ENCODE measurements at places on chromosomes 11 and 22. TPM values are rescaled to one million over a fixed set of nuclear protein-coding genes. Genes with fewer than 3 reads are reported as not detected.

SPDYC gene
- not detected for total RNA-seq

DNA sequence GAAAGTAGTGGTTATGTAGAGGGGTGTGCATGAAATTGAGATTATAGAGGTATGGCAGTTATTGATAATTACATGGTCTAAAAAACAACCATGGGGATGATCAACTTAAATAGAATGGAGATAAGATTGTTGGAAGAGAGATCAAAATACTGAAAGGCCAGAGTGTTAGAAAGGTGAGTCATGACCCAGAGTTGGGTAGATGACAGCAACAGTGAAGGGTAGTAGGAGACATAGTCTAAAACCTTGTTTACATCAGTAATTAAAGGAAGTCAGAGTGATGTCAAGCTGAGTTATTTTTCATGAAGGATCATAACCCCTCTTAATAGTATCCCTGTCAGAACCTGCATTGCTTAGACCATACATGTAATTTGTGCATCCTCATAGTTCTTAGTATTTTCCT lies 110.9 kb downstream of the ELP4 start:
- DNase-seq: no peak

DNA sequence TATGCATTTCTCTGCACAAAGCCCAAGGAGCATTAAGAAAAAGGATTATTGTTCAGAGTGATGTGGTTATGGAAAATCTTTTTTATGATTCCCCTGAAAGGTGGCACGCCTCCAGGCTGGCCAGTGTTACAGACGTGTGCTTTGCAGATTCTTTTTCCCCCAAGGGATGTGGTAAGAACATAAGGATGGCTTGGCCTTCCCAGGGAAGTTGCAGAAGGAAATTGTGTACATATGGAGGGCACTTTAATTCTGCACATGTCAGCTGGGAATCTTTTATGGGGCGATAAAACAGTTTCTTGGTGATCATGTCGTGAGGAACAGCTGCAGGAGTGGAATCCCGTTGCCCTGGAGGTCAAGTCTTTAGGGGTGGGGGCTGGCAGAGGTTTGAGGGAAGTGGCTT lies 9.7 kb downstream of the SMARCB1 start:
- no peak for DNase-seq

GRCh38 chr11:9719566-9720289 lies 55.9 kb downstream of the SWAP70 start:
- DNase-seq: no peak

DNA sequence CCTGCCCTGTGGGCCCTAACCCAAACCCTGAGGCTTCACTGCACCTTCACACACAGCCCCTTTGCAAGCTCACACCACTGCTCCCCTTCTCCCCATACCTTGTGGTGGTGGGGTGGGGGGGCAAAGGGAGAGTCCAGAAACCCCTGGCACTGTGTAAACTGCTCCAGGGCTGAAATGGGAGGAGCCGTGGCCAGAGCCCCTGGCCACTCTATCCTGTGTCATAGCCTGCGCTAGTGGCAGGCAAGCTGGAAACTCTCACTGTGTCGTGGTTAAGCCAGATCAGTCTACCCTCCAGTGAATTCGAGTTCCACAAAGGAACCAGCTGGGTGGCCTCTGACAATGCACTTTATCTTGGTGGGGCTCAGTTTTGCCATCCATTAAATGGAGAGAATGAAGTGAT lies 8.4 kb upstream of the SYT13 start:
- no peak for DNase-seq

- DNase-seq: no peak
Measured at GRCh38 chr11:102488208-102488607, 35.6 kb upstream of the TMEM123 start.

DNA sequence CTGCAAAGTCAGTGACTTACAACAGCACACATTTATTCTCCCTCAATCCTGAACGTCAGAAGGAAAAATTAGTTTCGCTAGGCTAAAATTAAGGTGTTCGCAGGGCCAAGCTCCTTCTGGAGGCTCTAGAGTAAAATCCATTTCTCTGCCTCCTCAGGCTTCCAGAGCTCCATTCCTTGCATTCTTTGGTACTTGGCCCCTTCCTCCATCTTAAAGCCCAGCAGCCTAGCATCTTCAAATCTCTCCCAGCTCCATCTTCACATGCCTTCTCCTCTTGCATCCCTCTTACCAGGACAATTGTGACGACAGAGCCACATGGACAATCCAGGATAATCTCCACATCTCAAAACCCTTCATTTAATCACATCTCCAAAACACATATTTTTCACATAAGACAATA lies 165.0 kb downstream of the GRIA4 start:
- no peak for DNase-seq

DNA sequence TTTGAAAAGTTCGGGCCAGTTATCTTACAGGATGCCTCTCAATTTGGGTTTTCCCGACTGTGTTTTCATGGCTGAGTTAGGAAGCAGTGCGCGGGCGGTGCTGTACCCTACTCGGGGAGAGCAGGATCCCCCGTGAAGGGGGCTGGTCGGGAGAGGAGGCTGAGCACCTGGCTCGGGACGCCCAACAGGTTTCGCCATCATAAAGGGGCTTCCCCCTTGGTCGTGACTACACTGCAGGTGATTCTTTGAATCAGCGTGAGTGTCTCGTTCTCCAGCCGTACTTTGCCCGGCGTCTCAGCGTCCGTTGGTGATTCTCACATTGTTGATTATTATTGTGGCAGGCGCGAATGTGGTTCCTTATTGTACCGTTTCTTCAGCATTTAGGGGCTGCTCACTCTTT lies 46.6 kb downstream of the ST14 start:
- no peak for DNase-seq

DNA sequence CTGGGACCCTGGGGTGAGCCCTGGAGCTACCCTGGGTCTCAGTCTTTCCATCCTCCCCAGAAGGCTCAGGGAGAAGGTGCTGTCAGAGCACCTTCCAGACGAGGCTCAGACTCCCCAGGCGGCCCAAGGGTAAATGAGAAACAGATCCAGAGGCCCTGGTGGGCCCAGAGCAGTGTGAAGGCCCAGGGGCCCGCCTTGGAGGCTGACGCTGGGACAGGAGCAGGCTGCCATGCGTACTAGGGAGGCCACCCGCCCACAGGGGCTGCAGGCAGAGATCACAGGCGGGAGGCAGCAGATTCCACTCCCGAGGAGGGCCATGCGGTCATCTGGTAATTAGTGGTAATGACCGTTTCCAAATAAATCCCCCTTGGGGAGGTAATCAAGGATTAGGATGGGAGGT lies 5.2 kb downstream of the WNT11 start:
- DNase-seq: no peak

DNA sequence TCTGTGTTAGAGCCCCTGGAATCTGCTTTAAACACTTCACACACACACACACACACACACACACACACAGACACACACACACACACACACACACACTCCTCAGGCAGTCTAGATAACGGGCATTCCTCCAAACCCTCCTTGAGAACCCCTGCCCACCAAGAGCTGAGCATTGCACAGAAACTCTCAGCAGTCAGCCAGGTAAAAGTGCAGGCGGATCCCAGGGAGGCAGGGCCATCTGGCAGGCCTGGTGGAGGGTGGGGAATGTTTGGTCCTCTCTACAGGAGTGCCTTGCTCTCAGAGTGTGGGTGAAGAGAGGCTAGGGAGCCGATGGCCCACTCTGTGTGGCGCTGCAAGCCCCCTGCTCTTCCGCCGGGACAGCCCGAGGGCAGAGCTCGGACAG lies 190.2 kb downstream of the BUD13 start:
- no peak for DNase-seq

DNA sequence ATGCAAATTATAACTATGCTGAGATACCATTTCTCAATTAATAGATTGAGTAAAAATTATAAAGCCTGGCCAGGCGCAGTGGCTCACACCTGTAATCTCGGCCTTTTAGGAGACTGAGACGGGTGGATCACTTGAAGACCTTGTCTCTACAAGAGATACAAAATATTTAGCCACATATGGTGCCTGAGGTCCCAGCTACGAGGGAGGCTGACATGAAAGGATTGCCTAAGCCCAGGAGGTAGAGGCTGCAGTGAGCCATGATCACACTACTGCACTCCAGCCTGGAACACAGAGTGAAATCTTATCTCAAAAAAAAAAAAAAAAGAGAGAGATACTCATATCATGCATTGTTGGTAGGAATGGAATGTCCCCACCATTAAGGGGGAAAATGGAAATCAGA lies 142.4 kb downstream of the RCN1 start:
- no peak for DNase-seq

DNA sequence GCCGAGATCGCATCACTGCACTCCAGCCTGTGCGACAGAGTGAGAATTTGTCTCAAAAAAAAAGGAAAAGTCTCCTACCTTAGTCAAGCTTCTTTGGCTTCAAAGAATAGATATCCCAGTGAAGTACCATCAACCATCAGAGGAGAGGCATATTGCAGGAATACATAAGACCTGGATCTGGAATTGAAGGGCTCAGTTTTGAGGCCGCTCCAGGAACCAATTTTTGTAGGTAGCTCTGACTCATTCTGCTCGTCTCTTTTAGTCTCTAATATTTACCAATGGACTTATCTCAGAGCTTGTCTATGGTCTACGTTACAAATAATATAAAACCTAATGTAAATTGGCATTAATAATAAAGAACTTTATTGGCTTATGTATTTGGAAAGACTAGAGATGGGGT lies 8.2 kb upstream of the CCDC15 start:
- DNase-seq: no peak

DNA sequence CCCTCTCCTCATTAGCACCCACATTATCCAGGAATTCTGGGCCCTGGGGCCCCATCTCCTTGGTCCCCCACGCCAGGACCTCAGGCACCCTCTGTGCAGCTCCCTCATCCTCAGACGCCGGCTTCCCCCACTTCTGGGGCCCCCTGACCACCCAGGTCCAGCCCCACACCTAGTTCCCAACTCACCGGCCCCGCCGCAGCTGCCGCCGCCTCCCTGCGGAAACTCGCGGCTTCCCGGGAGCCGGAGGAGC lies at the start of gene PCSK7:
PCSK7 (minus strand) TSS at position 232 of the 250 bp plus-strand sequence. CDS start 2,229 bp downstream, outside the sequence.
- peak; percentile 77 for DNase-seq

DNA sequence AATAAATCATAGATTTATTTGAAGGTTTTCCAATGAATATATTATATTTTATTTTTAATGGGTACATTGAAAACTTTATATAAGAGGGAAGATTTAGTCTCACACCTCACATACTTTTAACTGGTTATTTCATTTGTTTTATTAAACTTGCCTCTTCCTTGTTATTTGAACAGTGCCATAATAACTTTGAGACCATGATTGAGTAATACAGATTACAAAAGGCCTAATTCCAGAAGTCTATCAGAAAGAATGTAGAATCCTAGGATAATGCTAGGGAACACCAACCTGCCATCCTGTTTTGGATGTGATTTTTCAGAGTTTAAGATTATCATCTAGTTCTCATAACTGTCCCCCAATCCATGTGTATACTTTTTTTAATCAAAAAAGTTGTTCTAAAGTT lies 102.7 kb upstream of the BIRC3 start:
- DNase-seq: no peak

DNA sequence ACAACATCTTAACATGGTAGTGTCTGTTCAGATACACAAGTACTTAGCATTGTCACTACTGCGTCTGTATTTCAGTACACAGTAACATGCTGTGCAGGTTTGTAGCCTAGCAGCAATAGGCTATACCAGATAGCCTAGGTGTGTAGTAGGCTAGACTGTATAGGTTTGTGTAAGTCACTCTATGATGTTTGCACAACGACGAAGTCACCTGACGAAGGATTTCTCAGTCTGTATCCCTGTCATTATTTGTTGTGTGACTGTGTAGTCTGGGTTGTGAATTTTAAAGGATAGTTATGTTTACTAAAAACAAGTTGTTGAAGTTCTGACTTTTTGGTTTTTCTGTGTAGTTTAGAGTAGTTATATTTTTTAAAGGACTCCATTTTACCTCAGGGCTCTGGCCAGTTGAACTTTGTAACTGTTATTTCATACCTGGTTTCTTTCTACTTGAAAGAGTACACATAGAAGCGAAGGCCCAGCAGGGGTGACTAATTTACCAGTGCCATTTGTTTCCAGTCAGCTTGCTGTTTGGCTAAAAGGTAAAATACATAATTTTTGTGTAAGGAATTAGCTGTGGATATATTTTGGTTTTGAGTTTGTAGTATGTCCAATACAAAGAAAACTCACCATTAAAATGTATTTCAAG lies 72.3 kb downstream of the PPP6R3 start:
- DNase-seq: no peak

- DNase-seq: no peak
Measured at GRCh38 chr22:45776313-45776585, 104.6 kb downstream of the ATXN10 start.

DNA sequence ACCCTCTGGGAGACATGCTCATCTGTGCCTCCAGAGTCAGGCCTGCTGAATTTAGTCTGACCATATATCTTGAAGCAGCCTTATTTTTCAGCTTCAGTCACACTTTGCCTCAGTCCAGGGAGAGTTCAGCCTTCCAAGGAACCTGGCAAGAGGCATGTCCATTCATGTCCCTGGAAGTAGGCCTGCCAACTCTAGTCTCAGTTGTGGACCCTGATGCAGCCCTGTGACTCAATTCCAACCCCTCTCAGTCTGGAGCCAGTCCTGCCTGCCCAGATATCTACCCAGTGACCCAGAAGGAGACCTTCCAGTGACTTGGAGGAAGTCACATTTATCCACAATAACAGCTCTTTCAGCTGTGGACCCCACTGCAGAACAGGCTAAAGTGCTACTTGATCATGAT lies 566.6 kb downstream of the TMEM135 start:
- no peak for DNase-seq

DNA sequence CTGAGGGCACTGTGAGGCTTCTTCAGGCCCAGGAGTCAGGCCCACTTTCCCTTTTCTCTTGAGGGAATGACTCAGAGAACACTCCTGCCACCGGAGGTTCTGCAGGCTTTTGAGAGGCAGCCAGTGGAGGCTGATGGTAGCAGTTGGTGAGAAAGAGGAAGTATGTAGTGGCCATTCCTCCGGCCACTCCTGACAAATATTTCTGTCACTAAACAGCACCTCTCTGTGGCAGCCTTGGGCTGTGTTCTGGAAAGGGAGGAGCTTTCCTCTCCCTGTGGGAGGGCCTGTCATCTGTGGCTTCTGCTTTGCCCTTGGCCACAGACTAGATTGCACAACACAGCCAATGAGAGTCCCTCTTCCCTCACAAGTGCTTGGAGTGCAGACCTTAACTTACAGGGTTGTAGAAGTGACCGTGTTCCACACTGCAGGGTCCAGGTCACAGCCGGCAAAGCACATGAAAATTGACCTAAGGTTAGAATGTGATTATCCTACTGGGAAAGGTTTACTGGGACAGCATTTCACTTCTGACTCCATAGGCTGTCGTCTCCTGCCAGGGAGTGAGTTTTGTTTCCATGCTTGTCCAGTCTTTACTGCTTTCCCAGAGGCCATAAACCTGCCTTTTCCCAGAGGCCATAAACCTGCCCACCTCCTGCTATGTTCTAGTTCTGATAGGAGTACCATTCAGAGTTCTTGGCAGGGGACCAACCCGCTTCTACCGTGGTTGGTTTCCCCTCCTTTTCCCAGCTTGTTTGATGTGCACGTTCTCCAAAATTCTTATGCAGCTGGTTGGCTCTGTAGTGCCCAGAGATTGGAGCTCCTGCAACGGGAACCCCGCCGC lies 33.3 kb downstream of the MARK2 start:
- DNase-seq: peak; percentile 90

GRCh38 chr11:64252003-64252872 lies 908 bp downstream of the PLCB3 start:
- DNase-seq: no peak
